ENCODE measurements at places on chromosomes 11 and 22.

- no peak for DNase-seq
These were observed 84.7 kb downstream of the TTC28 start for GRCh38 chr22:28594797-28595462.

DNA sequence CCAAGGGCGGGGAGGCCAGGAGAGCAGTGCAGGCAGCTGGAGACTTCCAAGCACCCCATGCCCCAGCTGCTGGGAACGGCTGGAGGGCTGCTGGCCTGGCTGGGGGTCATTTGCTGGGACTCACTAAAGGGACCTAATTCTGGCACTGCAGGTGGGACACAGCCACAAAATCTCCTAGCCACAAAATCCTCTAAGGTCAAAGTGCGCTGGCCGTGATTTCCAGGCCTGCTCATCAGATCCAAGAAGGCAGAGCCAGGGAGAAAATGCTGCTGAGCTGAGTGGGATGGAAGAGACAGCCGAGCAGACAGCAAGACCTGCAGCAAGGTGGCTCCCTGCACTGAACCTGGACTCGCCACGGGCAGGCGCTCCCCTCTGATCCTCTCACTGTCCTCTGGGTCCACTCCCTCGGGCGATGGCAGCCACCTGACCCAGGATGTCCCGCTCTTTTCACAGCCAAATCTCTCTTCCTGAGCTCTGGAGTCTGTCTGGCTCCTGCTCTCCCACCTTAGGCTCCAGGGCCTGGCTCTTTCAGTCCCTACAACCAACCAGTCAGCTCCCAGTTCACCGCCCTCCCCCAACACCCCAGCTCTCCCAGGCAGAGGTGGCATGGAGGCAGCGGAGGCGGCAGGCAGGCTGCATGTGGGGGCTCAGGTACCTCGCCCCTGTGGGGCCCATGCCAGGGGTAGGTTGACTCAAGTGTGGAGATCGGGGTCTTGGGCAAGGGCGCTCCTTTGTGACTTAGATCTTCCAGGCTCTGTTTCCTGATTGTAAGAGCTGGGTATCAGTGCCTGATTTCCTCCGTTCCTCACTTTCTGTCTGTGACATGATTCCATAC is 14.5 kb downstream of the OVOL1 start:
- no peak for DNase-seq

- no peak for DNase-seq
These were observed 62.6 kb upstream of the SLC6A5 start for GRCh38 chr11:20536784-20537183.

DNA sequence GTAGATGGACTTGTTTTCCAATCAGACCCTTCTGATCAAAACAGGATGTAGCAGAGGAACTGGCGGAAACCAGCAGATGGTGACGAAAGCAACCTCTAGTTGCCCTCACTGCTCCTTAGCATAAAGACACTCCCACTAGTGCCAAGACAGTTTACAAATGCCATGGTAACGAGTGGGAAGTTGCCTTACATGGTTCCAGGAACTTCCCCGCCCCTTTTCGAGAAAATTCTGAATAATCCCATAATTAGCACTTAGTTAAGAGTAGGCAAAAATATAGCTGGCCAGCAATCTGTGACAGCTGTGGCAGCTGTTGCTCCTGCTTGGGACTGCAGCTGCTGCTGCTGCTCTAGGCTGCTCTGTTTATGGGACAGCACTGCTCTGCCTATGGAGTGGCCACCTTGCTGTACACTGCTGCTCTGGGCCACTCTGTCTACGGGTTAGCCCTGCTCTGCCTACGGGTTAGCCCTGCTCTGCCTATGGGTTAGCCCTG is 33.4 kb upstream of the SORL1 start:
- DNase-seq: no peak

DNA sequence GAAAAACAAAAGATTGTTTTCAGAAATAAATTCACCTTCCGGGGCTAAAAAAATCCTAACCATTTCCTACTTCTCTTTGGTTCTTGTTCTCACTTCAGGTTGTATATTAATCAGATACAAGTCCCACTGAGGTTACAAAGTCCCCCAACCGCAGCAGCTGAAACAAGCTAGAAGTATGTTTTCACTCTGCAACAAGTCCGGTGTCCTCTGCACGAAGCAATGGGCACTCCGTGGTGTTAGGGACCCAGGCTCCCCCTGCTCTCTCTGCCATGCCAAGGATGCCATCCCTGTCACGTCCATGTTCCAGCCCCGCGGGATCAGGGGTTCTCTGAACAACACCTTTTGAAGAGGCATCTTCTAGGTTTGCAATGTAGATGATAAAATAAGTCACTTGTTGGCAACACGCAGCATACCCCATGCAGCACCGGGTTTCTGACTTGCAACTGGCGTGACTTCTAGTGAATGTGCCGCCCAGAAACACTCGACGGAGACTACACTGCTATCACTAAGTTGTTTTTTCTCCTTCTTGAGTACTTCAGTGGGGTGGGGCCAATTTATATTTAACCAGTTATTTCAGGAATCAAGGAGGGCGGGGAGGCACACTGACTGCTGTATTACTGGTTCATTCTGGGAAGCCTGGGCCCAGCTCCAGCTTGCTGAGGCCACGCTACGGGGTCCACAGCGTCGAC is 25.4 kb upstream of the GSTP1 start:
- DNase-seq: no peak

DNA sequence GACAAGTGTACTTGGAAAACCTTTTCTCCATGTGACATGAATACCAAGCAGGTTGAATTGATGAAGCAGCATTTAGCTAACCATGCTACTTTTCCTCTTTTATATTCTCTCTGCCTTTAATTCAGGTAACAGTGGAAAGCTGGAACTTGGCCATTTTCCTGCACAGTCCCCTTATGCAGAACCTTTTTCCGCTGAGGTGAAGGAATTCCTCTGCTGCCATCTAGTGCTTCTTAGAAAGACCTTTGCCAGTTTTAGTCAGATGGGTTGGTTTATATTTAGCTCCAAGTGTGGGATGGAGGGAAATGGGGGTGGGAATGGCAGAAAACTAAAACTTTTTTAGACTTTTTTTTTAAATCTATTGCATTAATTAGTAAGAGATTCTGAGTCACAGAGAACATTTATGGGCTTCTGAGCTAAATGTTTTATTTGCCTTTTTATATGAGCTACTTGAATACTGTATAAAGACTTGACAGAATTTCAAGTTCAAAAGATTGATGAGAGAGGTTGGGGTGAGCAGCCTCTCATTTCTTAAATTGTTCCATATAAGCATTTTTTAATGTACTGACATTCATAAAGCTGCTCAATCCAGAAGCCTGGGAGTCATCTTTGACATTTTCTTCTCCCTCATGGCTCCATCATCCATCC is 153.9 kb upstream of the ZC3H12C start:
- DNase-seq: no peak

GRCh38 chr22:46315976-46316375 is 19.3 kb downstream of the GTSE1 start:
- DNase-seq: no peak

DNA sequence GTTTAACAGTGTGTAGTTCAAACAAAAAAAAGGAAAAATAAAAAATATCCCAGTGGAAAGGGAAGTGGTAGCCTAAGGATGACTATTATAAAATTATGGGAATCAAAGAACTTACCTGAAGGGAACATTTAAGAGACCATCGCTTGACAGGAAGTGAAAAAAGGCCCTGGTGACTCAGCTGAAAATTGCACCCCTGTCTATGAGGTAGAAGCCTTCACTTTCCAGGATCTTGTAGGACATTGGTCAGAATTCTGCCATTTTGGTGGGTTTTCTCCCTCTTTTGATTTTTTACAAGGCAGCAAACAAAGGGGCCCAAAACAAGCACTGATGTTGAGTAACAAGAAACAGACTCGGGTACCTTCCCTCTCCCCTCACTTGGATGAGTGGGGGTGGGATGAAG is 15.6 kb downstream of the DDX17 start:
- DNase-seq: no peak
